Colonic mucosa (tissue), 4 donors: ENCODE measurements at places on chromosomes 12 and 14.

- H3K4me1 ChIP-seq, result no peaks in the 10 kb centered on the region
- no peak overlapping the region for H3K27ac ChIP-seq
- H3K27me3 ChIP-seq, result no peaks in the 10 kb centered on the region
- H3K4me3 ChIP-seq, result no peak overlapping the region
- DNase-seq, result peak; percentile 49
- no peaks in the 10 kb centered on the region for H3K36me3 ChIP-seq
Observed at GRCh38 chr12:124786061-124786964, 77.4 kb downstream of the SCARB1 start.

GRCh38 chr14:100728962-100729361, 2.3 kb downstream of the DLK1 start:
- no peak overlapping the region for H3K4me3 ChIP-seq
- H3K27ac ChIP-seq, result no peak overlapping the region
- H3K27me3 ChIP-seq, result peaks cover 20% of the 10 kb centered on the region
- DNase-seq, result no peak
- no peaks in the 10 kb centered on the region for H3K4me1 ChIP-seq
- no peaks in the 10 kb centered on the region for H3K36me3 ChIP-seq

- DNase-seq, result no peak
- H3K27me3 ChIP-seq, result no peaks in the 10 kb centered on the region
- no peaks in the 10 kb centered on the region for H3K36me3 ChIP-seq
Observed at GRCh38 chr12:27284751-27285150, 40.7 kb downstream of the STK38L start.

DNA sequence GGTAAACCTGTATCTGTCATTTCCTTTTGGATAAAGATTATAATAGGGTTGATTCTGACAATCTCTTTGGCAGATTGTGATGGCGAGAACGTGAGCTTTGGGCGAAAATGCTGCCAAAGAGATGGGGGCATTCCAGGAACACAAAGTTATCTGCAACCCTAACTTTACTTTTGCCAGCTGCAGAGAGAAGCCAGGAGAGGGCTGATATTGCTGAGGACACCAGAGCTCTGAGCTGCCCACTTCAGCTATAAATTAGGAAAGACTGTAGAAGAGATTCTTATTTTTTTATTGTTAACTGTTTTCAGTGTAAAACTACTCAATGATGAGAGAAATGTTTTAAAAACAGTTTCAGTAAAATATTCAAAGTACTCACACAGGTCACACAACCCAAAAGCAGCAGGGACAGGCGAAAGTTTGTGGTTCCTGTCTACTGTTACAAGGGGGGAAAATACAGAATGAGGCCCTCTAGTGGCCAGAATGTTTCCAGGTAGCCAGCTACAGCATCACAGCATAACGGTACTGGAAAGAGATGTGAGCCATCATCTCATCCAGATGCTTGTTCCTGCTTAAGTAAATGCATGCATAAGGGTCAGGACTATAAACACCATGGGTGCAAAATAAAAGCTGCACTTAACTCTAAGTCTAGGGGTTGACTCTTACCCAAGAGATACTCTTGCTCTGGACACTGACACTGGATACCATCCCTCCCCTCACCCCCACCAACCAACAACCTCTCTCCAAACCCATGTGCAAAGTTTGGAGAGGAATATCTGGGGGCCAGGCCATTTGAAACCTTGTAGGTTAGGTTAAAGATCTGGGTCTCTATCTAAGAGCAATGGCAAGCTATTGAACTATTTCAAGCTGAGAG, 498.4 kb downstream of the RMST start:
- no peaks in the 10 kb centered on the region for H3K36me3 ChIP-seq
- peak; percentile 21 for DNase-seq
- H3K4me1 ChIP-seq, result no peaks in the 10 kb centered on the region
- no peaks in the 10 kb centered on the region for H3K27me3 ChIP-seq
- no peak overlapping the region for H3K27ac ChIP-seq
- no peak overlapping the region for H3K4me3 ChIP-seq

DNA sequence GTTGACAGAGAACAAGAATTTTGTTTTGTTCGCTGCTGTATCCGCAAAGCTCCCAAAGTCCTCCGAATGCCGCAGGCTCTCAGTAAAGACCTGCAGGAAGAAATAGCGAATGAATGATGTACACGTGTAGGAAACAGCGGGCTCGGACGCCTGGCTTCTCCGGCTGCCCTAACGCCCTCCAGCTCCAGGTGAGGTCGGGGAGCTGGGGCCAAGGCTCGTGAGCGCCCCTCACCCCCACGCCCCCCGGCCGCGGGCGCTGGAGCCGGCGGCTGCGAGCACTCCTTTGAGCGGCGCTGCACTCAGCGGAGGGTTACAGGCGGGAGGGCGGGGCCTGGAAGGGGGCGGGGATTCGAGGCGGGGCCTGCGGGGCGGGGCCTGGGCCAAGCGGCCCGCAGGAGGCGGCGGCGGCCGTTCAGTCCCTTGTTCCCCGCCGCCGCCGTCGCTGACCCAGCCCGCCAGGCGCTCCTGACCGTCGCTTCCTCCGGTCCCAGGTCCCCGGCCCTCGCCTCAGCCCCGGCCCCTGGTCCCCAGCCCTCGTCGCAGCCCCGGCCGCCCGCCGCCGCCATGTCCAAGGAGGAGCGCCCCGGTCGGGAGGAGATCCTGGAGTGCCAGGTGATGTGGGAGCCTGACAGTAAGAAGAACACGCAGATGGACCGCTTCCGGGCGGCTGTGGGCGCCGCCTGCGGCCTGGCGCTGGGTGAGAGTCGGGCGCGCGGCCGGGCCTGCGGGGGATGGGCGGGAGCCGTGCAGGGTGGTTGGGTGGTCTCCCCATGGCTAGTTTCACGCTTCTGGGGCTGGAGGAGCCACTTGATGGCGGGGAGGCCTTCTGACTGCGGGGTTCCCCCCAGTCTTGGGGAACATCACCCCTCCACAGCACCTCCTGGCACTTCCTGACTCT, at the start of gene AACS:
TSS of gene AACS (plus strand) at position 415 of the 898 bp plus-strand sequence. CDS start at position 565, 150 bp downstream.
- peaks cover 6% of the 10 kb centered on the region for H3K4me1 ChIP-seq
- H3K27ac ChIP-seq, result peak within 1 kb of the TSS; percentile 65
- DNase-seq, result peak; percentile 87
- H3K4me3 ChIP-seq, result peak within 1 kb of the TSS; percentile 89

DNA sequence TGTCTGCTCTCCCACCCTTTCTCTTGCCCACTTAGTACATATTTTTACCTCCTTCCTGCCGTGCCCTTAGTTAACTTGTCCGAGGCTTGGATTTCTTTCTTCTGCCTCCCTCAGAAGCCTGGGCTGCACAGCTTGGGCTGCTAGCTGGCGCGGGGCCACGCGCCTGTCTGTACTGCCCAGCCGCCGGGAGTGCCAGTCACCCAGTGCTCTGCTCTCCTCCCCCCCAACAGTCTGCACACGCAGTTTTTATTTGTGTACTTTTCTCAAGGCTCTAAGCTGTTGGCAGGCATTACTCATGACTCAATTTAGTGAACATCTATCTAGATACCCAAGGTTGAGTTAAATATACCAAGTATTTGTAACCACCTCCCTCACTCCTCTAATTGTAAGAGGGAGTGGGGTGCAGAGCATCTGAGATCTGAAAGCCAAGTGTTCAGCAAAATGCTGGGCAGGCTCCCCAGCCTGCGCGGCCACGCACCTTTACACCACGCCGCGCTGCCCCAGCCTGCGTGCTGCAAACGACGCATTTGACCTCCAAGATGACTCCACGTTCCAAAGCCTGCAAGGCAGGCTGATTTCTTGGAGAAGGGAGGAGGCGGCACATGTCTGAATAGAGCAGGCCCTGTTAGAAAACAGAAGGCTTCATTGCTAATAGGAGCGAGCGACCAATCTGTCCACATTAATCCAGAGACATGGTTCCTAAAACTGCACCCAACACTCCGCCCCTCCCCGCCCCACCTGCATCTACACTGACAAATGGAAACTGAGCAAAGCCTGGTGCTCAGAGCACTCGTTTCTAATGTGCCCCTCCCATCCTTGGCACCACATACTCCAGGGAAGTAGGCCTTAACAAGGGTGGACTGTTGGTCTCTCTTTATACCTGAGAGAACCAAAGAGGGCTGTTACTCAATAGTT, 18.2 kb upstream of the CACNA2D4 start:
- peaks cover 4% of the 10 kb centered on the region for H3K4me1 ChIP-seq
- no peaks in the 10 kb centered on the region for H3K27me3 ChIP-seq
- no peaks in the 10 kb centered on the region for H3K36me3 ChIP-seq
- H3K4me3 ChIP-seq, result no peak overlapping the region

GRCh38 chr12:57087010-57087690, 1.8 kb upstream of the NAB2 start:
- peaks cover 4% of the 10 kb centered on the region for H3K4me1 ChIP-seq
- H3K27ac ChIP-seq, result peak overlapping the region; percentile 96
- H3K4me3 ChIP-seq, result peak overlapping the region; percentile 78
- H3K27me3 ChIP-seq, result no peaks in the 10 kb centered on the region

DNA sequence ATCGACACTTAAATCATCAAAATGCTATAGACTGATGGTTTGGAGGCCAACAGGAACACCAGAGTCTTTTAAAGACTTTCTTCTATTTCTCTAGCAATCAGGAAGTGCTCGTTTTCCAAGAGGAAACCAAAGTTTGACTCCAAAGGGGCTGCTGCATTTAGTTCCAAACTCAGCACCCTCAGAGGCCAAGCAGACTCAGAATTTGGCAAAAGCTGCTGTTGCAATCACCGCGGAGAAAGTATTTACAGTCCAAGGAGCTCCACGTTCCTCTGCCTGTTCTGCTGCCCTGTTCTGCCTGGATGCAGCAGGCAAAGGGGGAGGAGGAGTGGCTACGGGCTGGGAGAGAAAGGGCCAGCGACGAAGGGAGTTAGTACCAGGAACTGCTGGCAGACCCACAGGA, 325.1 kb downstream of the BCL11B start:
- H3K27ac ChIP-seq, result no peak overlapping the region
- no peaks in the 10 kb centered on the region for H3K36me3 ChIP-seq
- H3K4me3 ChIP-seq, result no peak overlapping the region
- no peak for DNase-seq

- H3K4me1 ChIP-seq, result peaks cover 9% of the 10 kb centered on the region
- no peak overlapping the region for H3K27ac ChIP-seq
- H3K27me3 ChIP-seq, result no peaks in the 10 kb centered on the region
- H3K36me3 ChIP-seq, result no peaks in the 10 kb centered on the region
- DNase-seq, result no peak
Observed at GRCh38 chr12:52041695-52042123, 9.5 kb upstream of the NR4A1 start.

GRCh38 chr12:120590741-120591407, 9.7 kb upstream of the POP5 start:
- DNase-seq, result peak; percentile 80
- H3K27me3 ChIP-seq, result no peaks in the 10 kb centered on the region
- H3K4me3 ChIP-seq, result no peak overlapping the region
- no peaks in the 10 kb centered on the region for H3K36me3 ChIP-seq
- no peaks in the 10 kb centered on the region for H3K4me1 ChIP-seq
- peak overlapping the region; percentile 87 for H3K27ac ChIP-seq

- H3K4me3 ChIP-seq, result no peak overlapping the region
- H3K27ac ChIP-seq, result no peak overlapping the region
- H3K36me3 ChIP-seq, result no peaks in the 10 kb centered on the region
Observed at GRCh38 chr12:52494518-52494917, 1.5 kb upstream of the KRT6A start.

- no peaks in the 10 kb centered on the region for H3K27me3 ChIP-seq
- no peaks in the 10 kb centered on the region for H3K4me1 ChIP-seq
- no peaks in the 10 kb centered on the region for H3K36me3 ChIP-seq
- DNase-seq, result no peak
Observed at GRCh38 chr12:132124766-132125425, 19.2 kb downstream of the DDX51 start.

- no peak for DNase-seq
- no peaks in the 10 kb centered on the region for H3K4me1 ChIP-seq
- H3K27ac ChIP-seq, result peak overlapping the region; percentile 20
Observed at GRCh38 chr12:12483438-12483837, 79.2 kb downstream of the DUSP16 start.
